ENCODE measurements at places on chromosomes 4 and X.

DNA sequence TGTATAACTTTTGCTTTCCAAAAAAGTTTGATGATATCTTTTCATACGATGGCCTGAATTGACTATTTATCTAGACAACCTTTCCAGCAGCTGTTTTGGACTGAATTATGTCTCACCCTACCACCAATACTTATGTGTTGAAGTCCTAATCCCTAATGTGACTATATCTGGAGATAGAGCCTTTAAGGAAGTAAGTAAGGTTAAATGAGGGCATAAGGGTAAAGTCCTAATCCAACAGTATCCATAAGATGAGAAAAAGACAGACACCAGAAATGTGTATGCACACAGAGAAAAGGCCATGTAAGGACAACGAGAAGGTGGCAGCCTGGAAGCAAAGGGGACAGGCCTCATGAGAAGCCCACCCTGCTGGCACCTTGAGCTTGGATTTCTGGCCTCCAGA is 86.6 kb upstream of the PPARGC1A start:
- no peak for DNase-seq

GRCh38 chrX:19176901-19177630 is 54.8 kb upstream of the ADGRG2 start:
- no peak for DNase-seq

DNA sequence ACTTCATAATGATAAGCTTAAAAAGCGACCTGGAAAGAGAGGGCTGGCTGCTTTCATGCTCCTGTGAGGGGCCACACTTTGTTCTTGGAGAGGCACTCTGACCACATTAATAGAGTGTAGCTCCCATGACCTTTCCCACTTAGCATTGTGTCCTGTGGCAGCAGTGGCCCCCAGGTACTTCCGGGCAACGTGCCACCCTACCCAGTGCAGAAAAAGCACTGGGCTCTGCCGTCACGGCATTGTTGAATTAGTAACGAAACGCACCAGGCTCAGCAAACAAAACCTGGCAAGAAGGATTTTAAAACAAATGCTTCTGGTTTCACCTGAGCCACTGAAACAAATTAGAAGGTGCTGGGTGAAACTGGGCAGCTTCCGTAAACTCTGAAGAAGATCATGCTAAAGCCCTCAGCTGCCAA is 5.4 kb upstream of the SORBS2 start:
- no peak for DNase-seq

DNA sequence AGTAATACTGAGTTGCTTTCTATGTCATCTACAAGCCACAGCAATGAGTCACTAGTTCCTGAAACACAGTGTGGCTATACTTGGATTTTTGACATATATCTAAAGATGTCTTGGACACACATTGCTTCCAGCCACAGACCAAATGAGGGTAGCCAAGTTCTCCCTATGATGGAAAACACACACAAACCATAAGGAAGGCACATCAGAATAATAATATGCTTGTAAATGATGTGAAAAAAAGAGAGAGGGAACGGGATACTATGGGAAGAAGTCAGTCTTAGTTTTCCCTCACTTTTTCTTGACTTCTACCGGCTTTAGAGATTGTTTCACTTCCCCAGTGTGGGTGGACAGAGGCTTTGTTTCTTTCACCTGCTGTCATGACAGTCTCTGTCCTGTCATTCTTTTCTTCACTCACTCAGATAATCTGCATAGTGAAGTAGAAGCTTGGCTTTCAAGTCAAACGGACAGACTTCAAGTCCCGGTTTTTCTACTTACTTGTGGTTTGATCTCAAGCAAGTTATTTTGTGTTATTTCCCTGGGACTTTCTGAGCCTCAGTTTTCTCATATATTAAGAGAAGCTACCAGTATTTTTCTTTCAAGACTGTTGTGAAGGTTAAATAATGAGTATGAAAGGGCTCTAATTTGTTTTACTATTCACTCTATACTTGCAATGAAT is 34.7 kb downstream of the P2RY10 start:
- peak; percentile 13 for DNase-seq

DNA sequence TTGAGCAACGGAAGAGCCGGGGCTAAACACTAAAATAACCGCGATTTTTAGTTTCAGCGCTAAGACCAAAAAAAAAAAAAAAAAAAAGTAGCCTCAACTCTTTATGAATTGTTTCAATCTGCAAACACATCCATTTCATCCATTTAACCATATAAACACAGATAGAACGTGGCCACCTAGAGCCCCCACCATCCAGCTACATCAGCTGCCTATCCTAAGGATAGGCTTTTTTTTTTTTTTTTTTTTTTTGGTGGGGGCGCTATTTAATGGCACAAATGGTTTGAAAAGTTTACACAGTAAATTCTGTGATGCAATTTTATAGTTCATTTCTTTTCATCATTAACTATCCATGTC is 492 bp upstream of the HDAC8 start:
- no peak for DNase-seq

DNA sequence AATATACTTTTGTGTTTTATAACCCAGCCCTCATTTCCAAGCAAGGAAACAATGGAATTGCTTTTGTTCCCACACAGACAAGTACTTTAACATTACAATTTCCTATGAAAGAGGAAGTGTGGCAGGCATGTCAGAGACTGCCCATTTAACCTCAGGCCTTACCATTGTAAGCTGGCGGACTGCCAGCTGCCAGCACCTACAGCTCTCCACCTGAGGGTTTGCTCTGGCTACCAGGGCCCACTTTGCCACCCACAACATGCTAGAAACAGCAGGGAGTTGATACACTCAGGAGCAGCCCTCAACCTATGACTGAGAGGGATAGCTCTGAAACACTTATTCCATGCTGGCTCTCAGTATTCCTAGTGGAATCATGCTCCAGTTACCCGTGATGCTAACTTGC is 152.3 kb upstream of the PRDX4 start:
- DNase-seq, result no peak

DNA sequence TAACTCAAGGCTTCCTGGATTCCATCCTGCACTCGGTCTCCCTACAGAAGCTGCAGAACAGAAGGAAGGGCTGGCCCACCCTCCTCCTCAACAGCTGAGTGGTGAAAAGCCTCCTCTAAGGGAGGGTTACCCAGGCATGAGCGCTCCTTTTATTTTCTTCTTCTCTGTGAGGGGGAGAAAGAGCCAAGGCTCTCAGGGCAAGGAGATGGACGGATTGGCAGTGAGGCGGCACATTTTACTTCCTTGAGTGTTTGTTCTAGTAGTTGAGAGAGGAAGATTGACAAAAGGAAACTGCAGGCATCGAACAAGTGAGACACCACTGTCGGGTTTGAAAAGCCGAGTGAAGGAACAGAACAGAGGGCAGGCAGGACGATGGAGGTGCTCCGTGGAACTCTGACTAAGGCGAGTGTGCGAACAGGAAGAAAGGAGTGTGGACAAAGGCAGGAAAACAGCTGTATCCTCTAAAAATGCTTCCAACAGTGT is 38.4 kb upstream of the STS start:
- DNase-seq, result no peak

DNA sequence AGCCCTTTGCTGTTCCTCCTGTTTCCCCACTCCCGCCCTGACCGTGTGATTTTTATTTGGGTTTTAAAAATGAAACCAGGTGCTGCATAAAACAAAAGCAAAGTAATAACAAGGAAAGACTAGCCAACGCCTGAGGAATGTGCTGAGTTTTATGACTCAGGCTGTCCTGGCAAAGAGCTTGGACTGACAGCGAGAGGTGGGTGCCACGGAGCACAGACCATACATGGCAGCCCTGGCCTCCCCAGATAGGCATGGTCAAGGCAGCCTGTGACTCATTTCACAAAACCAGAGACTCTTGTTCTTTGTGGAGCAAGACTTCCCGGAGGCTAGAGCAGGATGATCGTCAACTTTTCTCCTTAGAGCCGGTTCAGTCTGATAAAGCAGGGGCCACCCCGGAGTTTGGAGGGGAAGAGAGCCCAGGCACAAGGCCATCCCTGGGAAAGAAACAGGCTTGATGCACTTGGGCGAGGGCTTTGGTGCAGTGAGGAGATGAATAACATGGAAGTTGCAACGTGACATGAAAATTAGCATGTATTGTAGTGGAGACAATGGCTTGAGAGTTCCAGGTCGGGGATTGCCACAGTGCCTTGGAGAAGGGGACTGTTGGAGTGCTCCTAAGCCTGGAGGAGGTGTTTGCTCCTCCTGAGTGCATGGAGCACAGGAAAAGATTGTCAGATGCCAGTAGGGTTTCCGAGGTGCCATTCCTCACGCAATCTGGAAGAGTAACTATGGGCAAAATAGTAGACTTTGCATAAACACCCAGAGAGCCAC is 54.8 kb downstream of the C4orf51 start:
- peak; percentile 98 for DNase-seq

DNA sequence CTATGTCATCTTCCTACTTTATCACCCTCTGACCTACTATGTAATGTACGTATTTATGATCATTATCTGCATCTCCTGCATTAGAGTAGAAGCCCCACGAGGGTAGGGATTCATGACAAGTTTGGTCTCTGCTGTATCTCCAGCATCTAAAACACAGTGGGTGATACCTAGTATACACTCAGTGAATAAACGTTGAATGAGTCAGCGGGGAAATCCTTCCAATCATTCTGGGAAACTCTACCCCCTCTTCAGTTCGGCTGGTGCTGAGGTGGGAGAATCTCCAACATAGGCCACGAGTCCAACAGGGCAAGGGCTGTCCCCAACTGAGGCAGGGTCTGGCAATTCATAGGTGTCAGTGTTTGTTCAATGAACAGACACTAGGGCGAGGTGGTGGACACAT is 74.4 kb upstream of the EFNB1 start:
- DNase-seq, result no peak

DNA sequence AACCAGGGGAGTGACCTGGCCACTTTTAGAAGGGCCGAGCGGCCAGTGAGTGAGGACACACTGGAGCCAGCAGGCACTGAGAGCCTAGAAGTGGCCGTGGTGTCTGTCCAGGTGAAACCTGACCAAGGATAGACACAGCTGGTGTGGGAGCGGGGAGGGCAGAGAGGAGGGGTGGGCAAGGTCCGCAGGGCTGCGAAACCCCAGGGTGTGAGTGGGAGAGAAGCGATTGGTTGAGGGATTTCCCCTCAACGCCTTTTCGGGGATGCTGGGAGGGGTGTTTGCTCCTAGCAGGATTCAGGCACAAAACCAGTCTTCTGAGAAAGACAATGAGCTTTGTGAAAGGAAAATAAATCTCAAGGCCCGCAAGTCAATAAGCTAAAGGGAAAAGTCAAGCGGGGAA is 33.2 kb upstream of the ARSD start:
- no peak for DNase-seq

DNA sequence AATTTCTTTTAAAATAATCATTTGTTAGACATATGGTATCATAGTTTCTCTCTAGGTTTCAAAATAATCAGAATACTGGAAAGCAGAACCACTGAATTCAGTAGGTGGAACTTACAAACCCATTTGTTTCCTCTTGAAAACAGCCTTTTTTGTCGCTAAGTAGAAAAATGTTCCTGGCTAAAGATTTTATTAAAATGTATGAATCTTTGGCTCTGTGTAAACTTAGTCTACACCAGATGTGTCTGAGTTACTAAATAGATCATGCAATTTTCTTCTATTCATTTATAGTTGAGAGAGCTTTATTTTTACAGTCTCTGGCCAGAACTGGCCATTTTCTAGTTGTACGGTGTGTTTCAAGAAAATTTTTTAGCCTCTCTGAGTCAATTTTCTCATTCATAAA is 1.0 kb downstream of the CYSLTR1 start:
- no peak for DNase-seq

- DNase-seq, result no peak
These were observed 82.8 kb upstream of the CTSO start for GRCh38 chr4:156036496-156036895.

- DNase-seq, result no peak
These were observed 2.9 kb downstream of the GYG2 start for GRCh38 chrX:2831471-2832228.

DNA sequence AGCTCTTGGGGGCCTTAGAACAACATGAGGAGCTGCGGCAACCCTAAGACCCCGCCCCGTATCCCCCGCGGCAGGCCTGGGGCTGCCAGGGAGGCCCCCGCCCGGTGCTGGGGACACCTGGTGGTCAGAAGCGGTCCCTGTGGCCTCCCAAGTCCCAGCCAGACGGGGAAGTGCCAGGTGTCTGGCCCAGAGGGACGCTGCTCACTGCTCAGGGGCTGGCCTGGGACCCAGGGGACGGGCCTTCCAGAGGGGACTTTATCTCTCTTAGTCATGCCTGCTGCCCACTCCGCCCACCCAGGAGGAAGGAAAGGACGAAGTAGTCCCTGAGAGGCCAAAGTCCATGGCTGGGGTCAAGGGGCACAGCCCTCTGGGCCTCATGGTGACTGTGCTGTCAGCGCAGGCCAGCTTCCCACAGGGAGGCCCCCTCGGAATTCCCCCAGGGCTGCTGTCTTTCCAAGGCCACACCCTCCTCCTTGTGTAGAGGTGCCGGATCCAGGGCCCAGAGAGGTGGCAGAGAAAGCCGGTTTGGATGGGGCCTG is 31.0 kb upstream of the HTRA3 start:
- no peak for DNase-seq

DNA sequence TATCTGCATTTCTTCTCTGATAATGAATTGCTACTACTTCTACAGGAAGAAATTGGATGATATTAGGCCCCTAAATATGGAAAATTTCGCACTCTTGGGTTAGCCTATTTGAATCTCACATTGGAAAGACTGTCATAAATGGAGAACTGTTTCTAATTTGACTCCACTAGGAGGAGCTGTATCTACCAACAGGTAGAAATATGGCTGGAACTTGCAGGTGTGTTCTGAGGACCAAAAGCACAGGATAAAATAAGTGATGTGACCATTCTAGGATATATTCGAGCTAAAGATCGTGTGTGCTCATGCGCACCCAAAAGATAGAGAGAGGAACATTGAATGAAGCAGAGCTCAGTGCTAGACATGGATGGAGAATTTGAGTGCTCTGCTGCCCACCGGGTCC is 4.8 kb upstream of the NKAP start:
- no peak for DNase-seq

- no peak for DNase-seq
These were observed 90.8 kb downstream of the AFF1 start for GRCh38 chr4:87025614-87026041.

DNA sequence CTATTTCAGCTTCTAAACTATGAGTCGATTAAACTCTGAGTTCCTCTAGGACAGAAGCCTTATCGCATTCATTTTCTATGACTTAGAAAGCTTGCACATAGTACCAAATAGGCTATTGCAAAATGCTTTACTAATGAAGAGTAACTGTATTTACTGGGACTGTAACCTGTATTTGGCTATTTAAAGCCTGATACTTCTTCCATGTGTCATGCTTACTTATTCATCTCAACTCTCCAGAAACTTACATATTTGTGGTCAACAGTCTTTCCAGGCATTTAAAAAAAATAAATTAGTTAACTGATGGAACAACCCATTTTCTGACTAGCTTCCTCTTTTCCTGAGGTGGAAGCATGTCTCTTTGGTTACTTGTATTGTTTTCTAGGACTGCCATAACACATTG is 467.9 kb downstream of the PCDH11X start:
- DNase-seq, result no peak

- DNase-seq, result no peak
These were observed 88.9 kb downstream of the RASL11B start for GRCh38 chr4:52951016-52951415.

DNA sequence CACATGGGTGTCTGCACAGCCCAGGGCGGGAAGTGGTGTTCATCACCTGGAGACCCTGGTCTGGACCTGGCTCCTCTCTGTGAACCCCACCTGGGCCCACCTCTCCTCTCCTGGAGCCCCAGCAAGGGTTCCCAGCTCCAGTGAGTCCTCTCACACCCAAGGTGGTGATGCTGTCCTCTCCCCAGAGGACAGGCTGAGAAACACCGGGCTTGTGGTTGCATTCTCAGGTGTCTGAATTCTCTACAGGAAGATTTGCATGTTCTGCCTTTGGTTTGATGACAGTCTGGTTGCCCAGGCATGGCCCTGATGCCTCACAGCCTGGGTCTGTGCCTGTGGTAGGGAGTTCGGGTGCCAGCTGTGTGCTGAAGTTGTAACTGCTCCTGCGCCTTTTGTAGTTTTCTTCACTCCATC is 3.8 kb downstream of the MAEA start:
- no peak for DNase-seq
